ENCODE measurements at places on chromosomes 3 and 15. TPM values are rescaled to one million over a fixed set of nuclear protein-coding genes. Genes with fewer than 3 reads are reported as not detected.

Gene CTDSPL
- 0.61 TPM for total RNA-seq

Gene SLC2A2
- not detected for total RNA-seq

Gene ZBED2
- total RNA-seq, result 0.19 TPM

Gene SLC22A13
- 0.67 TPM for total RNA-seq

Gene LAMB2
- total RNA-seq, result 1.1 TPM

Gene ATP13A5
- total RNA-seq, result not detected

Gene DAPK2
- total RNA-seq, result 2.3 TPM

Gene WDR53
- 37.5 TPM for total RNA-seq

Gene GPX1
- 77.7 TPM for total RNA-seq

Gene MKRN2
- 32.0 TPM for total RNA-seq

Gene GOLGA6L7
- total RNA-seq, result not detected

Gene PPIP5K1
- total RNA-seq, result 66.6 TPM

Gene AHSG
- not detected for total RNA-seq

Gene CADPS
- total RNA-seq, result not detected

Gene STAC
- total RNA-seq, result not detected

Gene KLHL40
- total RNA-seq, result not detected

Gene GTF2A2
- 64.6 TPM for total RNA-seq

Gene SIDT1
- 55.0 TPM for total RNA-seq

Gene WDR72
- total RNA-seq, result not detected

Gene POC1A
- total RNA-seq, result 1.1 TPM

Gene ALS2CL
- total RNA-seq, result 26.3 TPM

Gene SCG3
- not detected for total RNA-seq

Gene CCR2
- 18.4 TPM for total RNA-seq

Gene GNB4
- 0.96 TPM for total RNA-seq

Gene STRC
- 2.4 TPM for total RNA-seq

Gene SAXO2
- 1.7 TPM for total RNA-seq

Gene TGM4
- not detected for total RNA-seq

Gene ISLR2
- not detected for total RNA-seq
